ENCODE measurements at places on chromosomes 3 and 15. TPM values are rescaled to one million over a fixed set of nuclear protein-coding genes. Genes with fewer than 3 reads are reported as not detected.

The NEK10 gene
- 0.33 TPM for total RNA-seq

- no peak for DNase-seq
Measured at GRCh38 chr3:102125994-102126368, 276.7 kb downstream of the NFKBIZ start.

The RASGRP1 gene
- 15.5 TPM for total RNA-seq

GRCh38 chr3:131402391-131403039 lies 20.9 kb downstream of the NUDT16 start:
- no peak for DNase-seq

DNA sequence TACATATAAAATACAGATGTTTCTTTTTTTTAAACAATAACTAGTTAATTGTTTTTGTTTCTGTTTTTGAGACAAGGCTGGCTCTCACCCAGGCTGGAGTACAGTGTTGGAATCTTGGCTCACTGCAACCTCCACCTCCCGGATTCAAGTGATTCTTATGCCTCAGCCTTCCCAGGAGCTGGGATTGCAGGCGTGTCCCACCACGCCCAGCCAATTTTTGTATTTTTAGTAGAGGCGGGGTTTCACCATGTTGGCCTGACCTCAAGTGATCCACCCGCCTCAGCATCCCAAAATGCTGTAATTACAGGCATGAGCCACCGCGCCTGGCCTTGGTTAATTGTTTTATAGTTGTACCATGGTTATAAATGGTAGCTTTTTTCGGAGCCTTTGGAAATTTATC lies 72.3 kb downstream of the PIAS1 start:
- no peak for DNase-seq

DNA sequence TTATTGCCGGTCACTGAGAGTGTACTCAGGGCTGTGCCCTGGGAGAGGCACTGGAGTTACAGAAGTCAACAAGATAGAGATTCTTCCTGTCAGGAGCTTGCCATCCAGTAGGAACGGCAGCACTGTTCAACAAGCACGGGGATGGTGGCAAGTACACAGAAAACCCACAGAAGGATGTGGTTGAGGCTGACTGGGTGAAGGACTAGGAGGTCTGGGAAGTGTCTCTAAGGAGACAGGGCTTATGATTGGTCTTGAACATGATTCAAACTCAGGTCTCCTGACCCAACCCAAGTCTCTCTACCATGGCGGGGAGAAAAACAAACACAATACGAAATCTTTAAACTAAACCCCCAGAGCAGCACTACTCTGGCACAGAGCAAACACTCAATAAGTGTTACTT lies 37.6 kb downstream of the ERICH6 start:
- no peak for DNase-seq

- no peak for DNase-seq
Measured at GRCh38 chr3:34203386-34203785, 405.0 kb downstream of the PDCD6IP start.

DNA sequence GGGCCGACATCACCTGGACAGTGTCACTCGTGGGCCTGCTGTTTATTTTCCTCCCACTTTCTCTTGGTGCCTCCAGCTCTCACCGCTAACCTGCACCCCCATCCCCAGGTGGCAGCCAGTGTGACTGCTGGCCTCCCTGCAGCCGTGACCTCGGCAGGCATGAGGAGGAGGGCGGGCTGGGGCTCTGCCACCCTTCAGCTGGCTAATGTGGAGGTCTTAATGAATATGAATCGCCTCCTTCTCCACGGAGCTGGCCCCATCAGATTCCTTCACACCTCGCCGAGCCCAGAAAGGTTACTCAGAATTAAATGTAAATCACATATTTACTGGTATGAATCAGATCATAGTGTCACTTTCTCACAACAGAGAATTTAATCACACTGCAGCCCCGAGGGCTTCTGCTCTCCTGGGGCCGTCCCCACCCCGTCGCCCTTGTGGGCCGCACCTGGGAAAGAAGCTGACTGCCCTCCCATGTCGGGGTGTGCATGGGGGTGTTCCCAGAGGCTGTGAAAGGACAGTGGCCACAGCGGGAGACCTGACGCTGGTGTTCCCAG lies 171.1 kb upstream of the TLE3 start:
- no peak for DNase-seq

DNA sequence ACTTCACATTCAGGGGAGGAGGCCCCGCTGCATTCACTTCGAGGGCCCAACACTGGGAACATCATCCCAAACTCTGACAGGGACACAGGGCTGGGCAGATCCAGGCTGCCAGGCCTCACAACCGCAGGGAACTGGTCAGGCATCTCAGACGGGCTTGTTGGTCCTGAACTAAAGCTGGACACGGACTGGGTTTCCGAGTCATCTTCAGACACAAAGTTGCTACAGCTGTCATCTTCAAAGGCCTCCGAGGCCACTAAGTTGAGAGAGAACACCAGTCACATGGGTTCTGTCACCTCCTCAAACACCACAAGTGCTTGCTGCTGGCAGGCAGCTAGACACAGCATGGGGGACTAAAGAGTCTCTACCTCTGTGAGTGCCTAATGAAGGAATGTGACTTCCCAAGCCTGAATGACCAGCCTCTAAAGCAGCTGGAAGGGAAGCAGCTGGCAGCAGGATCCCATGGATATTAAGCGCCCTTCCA lies 50.9 kb downstream of the CAPN7 start:
- DNase-seq: no peak

The GAP43 gene
- 0.26 TPM for total RNA-seq

The TEX55 gene
- total RNA-seq: not detected

The PPM1L gene
- 13.7 TPM for total RNA-seq

DNA sequence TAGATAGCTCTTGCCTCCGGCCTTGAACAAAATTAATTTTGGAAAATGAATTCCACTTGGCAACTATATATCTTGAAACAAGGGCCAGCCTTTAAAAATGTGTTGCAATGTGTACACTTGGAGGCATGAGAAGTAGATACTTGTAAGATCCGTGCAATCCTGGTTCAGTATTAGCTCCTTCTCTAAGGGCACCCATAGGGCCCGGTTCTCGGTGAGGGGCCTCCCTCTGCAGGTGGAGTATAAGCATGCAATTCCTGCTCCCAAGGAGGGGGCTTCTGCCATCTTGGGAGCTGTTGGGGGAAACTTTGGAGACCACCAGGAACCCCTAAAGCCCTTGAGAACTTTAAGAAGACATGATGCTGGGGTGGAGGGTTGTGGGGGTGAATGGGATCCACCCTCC lies 388.7 kb upstream of the RGMA start:
- no peak for DNase-seq

GRCh38 chr3:106860182-106860581 lies 517.1 kb upstream of the CCDC54 start:
- no peak for DNase-seq

- no peak for DNase-seq
Measured at GRCh38 chr3:169861871-169862270, 7.9 kb downstream of the LRRC31 start.

DNA sequence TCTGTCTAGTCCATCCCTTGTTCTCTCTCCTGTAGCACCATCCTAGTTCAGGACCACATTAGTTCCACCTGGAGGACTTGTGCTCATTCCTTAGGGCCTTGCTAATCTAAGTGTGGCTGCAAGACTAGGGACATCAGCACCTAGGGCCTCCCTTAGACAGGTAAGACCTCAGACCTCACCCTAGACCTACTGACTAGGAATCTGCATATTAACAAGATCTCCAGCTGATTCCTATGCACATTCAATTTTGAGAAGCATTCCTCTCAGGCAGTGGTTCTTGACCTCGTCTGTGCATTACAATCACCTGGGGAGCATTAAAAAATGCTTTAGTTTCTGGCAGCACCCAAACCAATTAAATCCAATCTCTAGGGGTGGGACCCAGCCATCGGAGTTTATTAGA lies 238.4 kb upstream of the RGMA start:
- no peak for DNase-seq

The LRRC31 gene
- total RNA-seq: 0.78 TPM

- no peak for DNase-seq
Measured at GRCh38 chr3:94862703-94863102, 799.8 kb downstream of the NSUN3 start.

DNA sequence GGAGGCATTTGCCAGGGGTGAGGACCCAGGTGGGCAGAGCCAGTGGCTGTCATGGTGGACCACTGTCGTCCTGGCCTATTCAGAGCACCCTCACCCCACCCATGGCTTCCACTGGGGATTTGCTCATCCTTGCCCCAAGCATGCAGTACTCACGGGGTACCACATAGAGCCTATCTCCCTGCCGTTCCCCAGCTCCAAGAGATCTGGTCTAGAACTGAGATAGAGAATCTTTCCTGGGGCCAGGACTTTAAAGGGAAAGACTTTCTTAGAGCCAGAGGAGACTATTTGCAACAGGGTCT lies 76.9 kb upstream of the TNFAIP8L3 start:
- no peak for DNase-seq

DNA sequence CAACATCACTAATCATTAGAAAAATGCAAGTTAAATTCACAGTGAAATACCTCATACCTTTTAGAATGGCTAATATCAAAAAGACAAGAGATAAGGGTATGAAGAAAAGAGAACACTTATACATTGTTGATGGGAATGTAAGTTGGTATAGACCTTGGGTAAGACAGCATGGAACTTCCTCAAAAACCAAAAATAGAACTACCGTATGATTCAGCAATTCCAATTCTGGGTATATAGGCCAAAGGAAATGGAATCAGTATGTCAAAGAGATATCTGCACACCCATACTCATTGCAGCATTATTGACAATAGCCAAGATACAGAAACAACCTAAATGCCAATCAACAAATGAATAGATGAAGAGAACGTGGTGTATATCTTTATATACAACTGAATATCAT lies 166.8 kb upstream of the LRRN1 start:
- DNase-seq: no peak
